ENCODE measurements at places on chromosomes 16 and 17.
A peak's percentile ranks its signal among the peaks of the same experiment; 100 is the strongest.

DNA sequence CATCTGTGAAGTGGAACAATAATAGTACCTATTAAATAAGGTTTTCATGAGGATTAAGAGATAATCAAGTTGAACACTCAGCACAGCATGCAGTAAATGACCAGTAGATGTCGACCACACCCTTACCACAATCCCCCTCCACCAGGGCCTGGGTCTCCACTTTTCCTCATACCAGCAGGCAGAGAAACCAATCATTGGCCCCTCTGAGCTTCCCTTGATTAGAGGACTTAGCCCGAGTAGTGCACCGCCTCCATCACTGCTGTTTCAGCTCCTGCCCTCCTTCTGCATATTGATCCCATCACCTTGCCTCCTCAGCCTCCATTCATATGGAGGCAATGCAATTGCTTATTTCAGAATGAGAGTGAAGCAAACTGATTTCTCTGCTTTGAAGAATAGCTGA is 96.5 kb upstream of the CDH11 start:
- DNase-seq: no peak

GRCh38 chr17:77020973-77021372 is 119.8 kb upstream of the SEC14L1 start:
- DNase-seq: no peak

DNA sequence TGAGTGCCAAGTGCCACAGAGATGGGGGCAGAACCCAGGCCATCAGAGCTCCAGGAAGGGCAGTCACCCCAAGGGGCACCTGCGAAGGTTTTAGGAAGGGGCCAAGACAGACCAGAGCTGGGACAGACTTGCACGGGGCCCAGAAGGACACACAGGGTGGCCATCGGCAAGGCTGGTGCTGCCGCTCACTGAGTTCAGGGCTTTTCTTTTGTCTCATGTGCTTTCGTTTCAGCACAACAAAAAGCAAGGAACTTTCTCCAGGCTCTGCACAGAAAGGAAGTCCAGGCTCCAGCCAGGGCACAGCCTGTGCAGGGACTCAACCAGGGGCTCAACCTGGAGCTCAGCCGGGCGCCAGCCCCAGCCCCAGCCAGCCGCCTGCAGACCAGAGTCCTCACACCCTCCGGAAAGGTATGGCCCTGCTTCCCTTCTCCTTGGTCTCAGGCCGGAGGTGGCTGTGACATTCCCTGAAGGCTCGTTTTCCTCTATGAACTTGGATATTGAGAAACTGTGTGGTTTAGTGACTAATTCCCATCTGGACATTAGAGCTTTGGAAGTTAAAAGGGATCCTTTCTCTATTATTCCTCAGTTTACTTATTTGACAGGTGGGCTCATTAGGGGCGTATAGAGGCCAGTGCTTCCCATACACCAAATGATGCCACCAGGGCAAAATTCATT is 37.9 kb downstream of the ELAC2 start:
- no peak for DNase-seq

DNA sequence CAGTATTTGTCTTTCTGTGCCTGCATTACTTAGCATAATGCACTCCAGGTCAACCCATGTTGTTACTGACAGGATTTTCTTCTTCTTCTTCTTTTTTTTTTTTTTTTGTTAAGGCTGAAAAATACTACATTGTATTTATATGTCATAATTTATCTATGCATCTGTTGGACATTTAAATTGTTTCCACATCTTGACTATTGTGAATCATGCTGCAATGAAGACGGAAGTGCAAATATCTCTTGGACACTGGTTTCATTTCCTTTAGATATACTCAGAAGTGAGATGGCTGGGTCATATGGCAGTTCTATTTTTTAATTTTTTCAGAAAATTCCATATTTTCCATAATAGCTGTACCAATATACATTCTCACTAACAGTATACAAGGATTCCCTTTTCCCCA is 272.7 kb upstream of the PMFBP1 start:
- no peak for DNase-seq

DNA sequence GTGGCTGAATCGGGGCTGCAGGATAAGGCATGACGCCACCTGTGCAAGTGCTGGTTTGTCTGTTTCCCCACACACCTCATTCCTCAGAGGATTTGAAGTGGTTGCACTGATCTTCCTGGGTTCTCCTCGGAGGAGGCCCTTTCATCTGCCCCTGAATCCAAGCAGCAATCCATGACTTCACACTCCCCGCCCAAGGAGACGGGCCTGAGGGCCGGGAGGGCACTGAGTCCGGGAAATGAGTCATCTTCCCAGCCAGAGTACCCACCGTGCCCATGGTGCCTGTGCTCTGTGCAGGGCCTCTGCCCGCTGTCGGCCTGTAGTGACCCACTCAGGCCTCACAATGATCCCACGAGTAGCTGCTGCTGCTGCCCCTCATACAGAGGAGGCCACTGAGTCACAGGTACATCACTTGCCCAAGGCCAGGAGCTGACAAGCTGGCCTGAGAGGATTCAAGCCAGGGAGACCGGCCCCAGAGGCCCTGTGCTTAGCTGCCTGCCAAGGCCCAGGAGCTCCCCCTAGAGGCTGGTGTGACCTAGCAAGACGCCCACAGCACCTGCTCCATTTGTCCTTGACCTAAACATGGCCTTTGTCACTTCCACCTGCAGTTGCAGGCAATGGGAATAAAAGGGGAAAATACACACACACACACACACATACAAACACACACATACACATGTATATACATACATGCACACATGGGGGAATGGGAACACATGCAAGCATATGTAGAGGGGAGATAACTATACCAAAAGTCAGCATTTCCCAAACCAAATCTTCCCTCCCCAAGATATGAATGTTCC is 240.0 kb downstream of the C16orf95 start:
- peak; percentile 35 for DNase-seq

- no peak for DNase-seq
These were observed 67.2 kb downstream of the ADCY9 start for GRCh38 chr16:4049031-4049430.

DNA sequence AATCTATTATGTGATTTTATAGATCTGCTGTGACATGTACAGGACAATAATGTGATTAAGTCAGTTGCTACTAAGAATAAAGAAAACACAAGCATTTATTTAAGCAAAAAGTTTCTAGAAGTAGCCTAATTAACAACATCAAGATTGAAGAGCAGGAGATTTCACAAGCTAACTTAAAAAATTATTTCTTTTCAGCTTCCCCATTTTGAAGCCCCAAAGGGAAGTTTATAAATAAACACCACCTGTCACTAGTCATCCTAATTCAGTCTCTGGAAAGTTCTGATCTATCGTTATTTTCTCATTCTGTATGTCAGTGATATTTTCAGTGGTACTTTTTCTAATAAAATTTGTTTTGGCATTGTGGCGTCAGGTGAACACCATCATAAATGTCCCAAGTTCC is 8.3 kb downstream of the CAPNS2 start:
- DNase-seq: no peak

- DNase-seq: no peak
These were observed 562.8 kb upstream of the ZFHX3 start for GRCh38 chr16:73610605-73611156.

DNA sequence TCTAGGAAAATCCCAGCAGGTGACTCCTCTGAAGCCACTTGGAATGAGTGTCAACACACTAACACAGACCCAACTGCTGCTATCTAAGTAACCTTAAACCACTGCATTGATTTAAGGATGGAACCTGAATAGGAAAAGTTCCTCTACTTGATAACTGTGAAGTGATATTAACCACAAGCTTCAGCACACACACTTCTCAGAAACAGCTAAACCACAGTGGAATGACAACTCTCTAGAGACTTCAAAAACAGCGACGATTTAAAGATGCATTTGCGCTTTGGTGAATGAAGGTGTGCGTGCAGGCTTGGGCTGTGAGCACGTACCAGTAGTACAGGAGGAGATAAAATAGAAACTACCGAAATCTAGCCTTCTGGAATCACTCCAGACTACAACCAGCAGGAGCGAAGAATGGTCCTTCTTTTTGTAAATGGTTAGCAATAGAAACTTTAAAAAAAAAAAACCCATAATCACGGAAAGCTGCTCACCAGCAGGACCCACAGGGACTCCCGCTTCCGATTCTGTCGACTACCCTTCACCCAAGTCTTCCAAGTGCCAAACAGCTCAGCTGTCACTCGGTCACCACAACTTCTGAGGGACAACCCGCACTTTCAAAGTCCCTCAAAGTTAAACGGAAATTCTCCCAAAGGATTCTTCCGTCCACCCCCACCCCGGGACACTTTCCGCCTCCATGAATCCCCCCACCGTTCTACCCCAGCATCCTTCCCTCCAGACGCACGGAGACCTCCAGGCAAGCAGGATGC is 137.7 kb upstream of the CORO6 start:
- DNase-seq: peak; percentile 85

GRCh38 chr17:42438600-42439567 is 15.8 kb upstream of the CAVIN1 start:
- DNase-seq: peak; percentile 69

DNA sequence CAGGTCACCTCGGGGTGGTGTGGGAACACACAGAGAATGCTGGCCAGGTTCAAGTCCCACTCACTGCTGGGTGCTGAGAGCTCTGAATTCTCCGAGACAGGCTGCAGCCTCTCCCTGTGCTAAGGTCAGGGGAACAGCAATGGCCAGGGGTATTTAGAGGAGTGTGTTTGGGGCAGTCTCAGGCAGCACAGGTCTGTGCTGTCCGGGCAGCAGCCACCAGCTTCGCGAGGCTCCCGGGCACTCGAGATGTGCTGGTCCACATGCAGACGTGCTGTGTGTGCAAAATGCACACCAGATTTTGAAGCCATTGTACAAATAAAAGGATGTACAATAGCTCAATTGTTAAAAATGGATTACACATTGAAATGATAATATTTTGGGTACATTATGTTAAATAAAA is 7.1 kb downstream of the NHERF1 start:
- no peak for DNase-seq

GRCh38 chr17:28372945-28373274 is 1.4 kb downstream of the SARM1 start:
- DNase-seq: no peak

DNA sequence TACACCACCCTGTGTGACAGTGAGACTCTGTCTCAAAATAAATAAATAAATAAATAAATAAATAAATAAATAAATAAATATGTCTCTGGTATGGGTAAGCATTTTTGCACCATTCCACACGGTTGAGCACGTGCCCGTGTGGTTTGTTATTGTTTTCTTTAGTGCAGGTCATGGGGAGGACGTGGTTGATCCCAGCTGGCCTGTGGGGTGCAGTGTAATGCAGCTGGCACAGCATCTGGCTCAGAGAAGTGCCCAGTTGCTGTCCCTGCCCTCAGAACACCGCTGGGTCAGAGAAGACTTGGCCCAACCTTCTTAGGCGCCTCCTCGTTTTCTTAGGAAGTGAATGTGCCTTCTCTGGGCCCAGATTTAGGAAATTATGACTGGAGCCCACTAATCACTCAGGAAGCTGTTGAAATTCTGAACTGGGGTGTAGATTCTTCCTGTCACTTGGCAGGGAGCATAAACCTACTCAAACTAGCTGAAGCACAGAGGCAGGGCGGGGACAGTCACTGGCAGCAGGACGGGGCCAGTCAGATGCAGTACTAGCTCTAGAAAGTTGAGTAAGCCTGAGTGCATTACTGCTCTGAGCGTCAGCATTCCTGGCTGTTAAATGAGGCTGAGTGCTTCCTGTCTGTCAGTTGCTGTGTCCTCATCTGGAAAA is 85.9 kb downstream of the SNX29 start:
- no peak for DNase-seq

- DNase-seq: no peak
These were observed 120.5 kb downstream of the SOCS1 start for GRCh38 chr16:11135464-11135973.

GRCh38 chr17:6374761-6375312 is 60.1 kb downstream of the AIPL1 start:
- DNase-seq: no peak

GRCh38 chr17:40150276-40150675 is 9.9 kb downstream of the CASC3 start:
- no peak for DNase-seq

- DNase-seq: no peak
These were observed 63.0 kb upstream of the LRRC37A3 start for GRCh38 chr17:64982139-64982915.

GRCh38 chr17:72351884-72352346 is 231.1 kb downstream of the SOX9 start:
- no peak for DNase-seq

Measured in B cell (primary cell).